ENCODE measurements at places on chromosomes 2 and 18.

DNA sequence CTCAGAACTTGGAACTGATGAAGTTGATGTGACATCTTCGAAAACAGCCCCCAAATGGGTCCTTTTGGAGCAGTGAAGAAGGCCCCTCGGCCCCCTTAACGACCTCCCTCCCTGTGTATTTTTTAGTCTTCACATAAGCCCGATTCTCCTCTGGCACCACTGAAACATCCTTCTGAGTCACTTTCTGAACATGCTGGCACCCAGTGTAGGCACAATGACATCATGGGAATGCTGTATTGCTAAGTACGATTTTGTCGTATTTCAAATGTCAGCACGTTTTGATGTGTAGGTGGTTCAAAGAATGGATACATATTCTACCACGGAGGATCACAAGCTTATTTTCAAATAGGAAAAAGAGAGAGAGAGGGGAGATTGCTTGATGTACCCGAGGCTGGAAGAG lies 111.7 kb upstream of the RIOK3 start:
- no peak for DNase-seq

DNA sequence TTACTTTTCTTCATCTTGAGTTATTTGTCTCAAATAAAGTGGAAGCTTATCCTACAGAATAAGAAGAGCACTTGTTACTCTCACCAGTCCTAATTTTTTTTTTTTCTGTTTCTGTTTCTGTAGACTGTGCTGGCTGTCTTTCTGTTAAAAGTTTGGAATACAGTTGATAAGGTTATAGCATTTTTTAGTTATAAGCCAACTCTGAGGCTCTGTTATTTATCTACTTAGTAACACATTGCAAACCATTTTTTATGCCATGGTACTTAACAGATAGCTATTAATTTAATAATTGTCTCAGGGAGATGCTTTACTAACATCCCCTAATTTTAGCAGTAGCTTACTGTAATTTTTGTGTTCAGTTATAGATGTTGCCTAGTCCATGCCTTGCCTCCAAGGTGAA lies 37.9 kb downstream of the CREB1 start:
- DNase-seq = no peak

- no peak for DNase-seq
Observed at GRCh38 chr2:121293450-121294325, 8.7 kb upstream of the TFCP2L1 start.

DNA sequence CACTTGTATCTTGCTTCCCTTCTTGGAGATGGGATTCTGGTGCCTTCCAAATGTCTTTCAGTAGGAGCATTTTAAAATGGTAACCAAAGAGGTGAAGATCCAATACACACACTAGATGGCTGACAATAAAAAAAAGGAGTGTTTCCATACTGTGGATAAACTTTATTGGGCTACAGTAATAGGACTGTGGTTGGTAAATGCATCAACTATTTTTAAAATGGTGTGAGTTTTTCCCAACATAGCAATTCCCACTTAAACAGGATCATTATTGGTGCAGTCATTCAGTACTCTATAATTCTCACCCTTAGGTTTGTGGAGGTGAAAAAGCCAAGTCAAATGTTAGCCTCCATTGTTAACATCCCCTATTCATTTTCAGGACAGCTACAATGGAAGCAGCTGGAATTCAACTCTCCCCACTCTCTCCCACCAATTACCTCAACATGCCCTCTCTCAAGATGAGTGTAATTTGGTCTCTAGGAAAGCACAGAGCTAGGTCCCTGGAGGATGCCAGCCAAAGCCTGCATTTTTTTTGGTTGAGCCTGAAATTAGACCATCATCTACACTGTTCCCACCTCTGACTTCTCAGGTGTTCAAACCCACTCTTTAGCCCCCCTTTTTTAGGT lies 273.3 kb downstream of the TCF4 start:
- no peak for DNase-seq

DNA sequence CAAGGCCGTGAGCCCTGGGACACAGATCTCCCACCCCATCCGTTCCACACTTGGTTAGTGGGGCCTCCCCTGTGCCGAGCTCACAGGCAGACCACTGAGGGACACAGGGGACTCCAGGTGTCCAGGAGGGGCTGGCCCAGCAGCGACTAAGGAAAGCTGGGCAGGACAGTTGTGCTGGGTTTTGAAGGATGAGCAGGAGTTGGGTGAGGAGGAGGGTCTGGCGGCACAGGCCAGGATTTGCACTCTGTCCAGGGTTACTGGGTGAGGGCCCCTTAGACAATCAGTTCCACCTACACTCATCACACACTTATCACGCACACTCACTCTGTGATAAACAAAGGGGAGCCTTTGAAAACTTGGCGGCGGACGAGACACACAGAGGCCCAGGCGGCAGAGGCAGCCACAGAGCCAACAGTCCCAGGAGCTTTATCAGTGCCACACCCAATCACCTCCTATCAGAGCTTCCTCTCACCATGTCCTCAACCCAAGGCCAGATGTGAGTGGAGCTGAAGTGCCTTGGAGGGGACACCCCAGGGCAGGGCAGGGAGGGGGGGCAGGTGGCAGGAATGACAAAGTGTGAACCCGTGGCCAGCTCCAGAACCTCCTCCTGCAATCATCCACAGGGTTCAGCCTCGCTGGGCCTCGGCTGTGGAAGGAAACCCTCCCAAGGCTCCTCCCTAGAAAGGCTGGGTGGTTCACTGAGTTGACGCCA lies 26.6 kb downstream of the BIN1 start:
- no peak for DNase-seq

GRCh38 chr2:192228685-192229084 lies 34.0 kb upstream of the TMEFF2 start:
- no peak for DNase-seq

GRCh38 chr2:196291426-196291825 lies 120.0 kb upstream of the STK17B start:
- no peak for DNase-seq

DNA sequence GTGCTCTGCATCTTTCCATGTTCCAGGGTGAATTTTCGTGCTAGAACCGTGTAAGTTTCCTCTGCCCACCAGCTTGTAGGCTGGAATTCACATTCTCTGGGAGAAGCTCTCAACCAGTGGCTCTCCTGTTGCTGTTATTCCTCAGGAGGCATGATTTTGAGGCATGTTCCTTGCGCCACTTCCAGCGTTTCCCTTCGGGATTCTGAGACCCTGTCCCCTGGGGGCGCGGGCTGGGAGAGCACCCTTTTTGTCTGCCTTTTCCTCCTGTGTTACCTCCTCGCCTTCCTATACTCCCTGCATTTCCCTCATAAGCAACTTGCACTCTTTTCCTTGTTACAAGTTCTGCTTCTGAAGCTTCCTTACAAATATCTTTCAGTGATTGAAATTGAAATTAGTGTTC lies 156.4 kb downstream of the PTPRM start:
- DNase-seq = no peak

- no peak for DNase-seq
Observed at GRCh38 chr2:75324141-75324540, 124.8 kb upstream of the TACR1 start.

DNA sequence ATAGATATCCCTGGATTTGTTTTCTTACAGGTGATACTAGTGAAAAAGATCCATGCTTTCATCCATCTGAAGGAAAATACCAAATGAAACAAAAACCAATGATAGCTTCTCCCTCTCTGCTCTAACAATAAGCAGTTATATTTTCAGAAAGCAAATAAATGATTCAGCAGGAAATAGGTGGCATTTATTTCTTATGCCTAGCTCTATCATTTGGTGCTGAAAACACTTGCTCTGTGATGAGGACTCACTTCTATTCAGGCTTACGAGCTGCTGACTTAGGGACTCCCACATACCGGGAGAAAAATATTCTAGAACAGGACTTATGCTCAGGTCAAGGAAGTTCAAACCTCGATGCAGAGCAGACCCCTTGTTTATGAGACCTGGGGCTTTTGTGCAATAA lies 142.6 kb downstream of the SETBP1 start:
- DNase-seq = no peak

GRCh38 chr2:70340075-70340474 lies 38.2 kb upstream of the FAM136A start:
- no peak for DNase-seq

DNA sequence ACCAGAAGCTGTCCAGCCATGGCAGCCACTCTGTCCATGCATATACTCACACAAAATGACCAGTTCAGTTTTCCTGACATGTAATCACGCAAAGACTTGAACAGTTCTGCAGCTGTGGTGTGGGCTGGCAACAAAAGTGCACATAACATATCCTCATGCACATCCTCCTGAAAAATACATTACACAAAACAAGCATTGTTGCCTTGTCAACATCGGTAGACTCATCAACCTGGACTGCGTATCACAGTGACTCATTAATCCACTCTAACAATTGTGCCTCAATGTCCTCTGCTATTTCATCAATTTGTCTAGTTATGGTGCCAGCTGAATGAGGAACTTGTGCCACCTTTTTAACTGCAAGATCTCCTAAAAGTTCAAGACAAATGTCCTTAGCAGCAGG lies 19.5 kb downstream of the RBKS start:
- no peak for DNase-seq

- DNase-seq = no peak
Observed at GRCh38 chr2:100998235-100998573, 3.9 kb upstream of the RPL31 start.

- DNase-seq = no peak
Observed at GRCh38 chr18:8461544-8461943, 147.7 kb upstream of the RAB12 start.

DNA sequence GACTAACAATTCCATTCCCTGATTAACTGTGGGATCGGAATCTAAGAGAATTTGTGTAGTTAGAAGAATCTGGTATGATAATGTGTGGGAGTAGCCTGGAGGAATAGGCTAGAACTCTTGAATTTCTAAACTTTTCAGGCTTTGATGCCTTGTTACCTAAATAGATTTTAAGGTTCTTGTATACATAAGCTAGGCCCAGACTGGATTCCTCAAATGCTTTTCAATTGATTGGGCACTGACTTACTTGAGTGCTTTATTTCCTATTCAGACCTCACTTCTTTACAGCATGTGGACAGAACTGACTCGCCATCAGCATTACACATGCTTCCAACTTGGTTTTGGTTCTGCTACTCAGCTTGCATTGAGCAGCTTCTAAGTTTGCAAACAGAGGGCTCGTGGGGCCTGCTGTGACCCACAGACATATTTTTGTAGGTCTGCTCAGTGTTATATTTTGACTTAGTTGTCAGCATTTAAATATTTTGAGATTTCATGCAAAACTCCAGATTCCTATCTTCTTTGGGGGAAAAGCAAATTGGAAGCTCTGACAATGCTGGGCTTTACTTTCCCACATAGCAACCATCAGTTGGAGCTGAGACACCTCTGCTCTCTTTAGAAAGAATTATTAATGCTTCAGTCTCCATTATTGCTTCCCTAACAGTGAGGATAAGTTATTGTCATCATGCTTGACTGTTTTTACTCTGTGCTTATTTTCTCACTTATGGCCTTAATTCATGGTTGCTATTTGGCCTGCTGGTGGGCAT lies 5.7 kb downstream of the PARD3B start:
- DNase-seq = no peak

DNA sequence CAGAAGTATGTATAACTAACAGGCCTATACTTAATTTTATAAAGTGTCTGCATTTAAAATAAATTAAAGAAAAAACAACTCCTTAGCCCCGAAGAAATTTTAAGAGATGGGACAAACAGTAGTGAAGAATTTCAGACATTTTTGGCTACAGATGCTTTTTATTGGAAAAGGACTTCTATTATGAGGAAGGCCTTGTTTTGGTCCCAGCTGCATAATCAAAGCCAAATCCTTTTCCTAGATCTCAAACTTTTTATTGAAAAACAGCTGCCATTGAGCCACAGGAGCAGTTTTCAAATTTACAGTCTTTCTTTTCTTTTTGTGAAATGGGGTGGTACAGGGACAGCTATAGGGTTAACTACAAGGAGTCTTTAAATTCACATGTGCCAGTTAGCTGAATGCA lies 51.3 kb upstream of the SETBP1 start:
- no peak for DNase-seq

DNA sequence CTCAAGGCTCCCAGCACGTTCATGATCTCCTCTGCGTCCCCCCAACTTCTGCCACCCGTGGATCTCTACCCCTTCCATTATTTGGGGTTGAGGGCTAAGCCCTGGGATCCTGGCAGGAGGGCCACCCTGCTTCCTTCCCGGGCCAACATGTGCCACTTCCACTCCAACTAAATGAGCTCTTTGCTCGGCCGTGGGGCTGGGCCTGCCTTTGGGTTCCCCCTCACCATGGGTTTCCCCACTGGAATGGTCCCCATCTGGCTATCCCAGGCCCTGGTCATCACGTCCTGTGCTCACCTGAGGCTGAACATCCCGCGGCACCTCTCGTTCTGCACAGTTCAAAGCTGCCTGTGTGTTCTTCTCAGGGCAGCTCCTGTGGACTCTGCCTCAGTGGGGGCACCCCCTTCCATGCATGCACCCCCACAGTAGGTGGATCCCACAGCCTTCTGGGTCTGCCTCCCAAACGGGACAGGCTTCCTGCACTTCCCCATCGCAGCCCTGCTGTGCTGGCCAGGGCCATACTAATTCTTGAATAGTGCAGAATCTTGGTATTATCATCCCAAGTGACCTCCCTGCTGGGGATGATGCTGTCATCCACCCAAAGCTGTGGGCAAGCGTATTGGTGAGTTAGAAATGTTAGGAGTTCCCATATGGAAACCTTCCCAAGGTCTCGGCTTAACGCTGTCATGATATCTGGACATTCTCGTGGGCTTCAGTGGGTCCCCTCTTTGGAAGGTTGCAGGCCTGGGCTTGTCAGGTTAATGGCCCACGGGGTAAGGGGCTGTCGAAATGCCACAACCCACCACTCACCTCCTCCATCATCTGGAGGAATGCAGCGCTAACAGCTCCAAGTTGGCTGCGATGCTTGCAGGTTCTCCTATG lies 150.5 kb upstream of the TWIST2 start:
- DNase-seq = no peak

- no peak for DNase-seq
Observed at GRCh38 chr2:199764273-199764800, 86.7 kb downstream of the FTCDNL1 start.

- no peak for DNase-seq
Observed at GRCh38 chr2:176110415-176111308, 3.6 kb downstream of the HOXD11 start.

DNA sequence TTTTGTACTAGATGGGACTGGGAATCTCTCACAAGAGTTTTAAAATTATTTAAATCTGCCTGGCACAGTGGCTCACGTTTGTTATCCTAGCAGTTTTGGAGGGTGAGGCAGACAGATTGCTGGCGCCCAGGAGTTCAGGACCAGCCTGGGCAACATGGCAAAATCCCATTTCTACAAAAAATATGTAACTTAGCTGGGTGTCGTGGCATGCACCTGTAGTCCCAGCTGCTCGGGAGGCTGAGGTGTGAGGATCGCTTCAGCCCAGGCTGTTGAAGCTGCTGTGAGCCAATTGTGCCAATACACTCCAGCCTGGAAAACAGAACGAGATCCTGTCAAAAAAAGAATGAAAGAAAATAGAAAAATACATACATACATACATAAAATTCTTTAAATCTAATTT lies 685.7 kb upstream of the PIK3C3 start:
- no peak for DNase-seq
